ENCODE measurements at places on chromosomes 6 and 20.

- H3K4me3 ChIP-seq = no peak overlapping the region
- no peaks in the 10 kb centered on the region for H3K27me3 ChIP-seq
- no peaks in the 10 kb centered on the region for H3K4me1 ChIP-seq
- H3K36me3 ChIP-seq = no peaks in the 10 kb centered on the region
Observed at GRCh38 chr6:134873500-134874388, 76.2 kb downstream of the ALDH8A1 start.

GRCh38 chr6:94341173-94341572, 921.8 kb upstream of the EPHA7 start:
- H3K27ac ChIP-seq = no peak overlapping the region
- H3K36me3 ChIP-seq = no peaks in the 10 kb centered on the region
- no peaks in the 10 kb centered on the region for H3K27me3 ChIP-seq

DNA sequence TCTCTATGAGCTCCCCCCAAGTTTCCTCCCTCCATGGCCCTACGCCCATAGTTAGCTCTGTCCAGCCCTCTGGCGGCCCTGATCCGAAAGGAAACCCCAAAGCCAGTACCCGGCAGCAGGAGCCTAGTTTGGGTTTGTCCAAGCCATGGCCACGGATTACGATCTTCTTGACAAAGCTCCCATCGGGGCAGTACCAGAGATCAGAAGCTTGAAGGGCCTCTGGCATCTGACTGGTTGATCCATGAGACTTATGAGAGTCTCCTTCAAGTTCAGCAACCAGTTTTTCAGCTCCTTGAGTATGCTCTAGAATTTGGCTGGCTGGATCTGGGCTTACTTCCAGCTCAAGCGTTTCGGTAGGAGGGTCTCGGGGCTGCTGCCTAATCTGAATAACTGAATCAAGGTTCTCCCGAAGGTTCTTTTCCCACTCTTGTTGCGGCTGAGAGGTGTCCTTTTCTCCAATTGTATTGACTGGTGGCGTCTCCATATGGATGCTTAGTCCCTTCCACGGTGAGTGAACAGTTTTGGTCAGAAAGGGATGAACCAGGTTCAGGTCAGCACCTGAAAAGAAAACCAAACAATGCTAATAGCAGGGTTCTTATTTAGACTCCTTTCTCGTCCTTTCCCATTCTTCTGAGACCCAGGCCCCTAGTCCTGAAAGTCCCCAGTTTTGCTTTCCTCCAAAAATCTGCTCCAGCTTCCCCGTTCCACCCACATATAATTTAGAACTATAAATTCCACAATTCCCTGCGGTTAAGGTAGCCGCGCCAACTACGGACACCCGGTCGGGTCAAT, 595 bp downstream of the FKBPL start:
- H3K36me3 ChIP-seq = no peaks in the 10 kb centered on the region
- peak overlapping the region; percentile 69 for H3K27ac ChIP-seq
- no peaks in the 10 kb centered on the region for H3K4me1 ChIP-seq
- peak; percentile 87 for DNase-seq

DNA sequence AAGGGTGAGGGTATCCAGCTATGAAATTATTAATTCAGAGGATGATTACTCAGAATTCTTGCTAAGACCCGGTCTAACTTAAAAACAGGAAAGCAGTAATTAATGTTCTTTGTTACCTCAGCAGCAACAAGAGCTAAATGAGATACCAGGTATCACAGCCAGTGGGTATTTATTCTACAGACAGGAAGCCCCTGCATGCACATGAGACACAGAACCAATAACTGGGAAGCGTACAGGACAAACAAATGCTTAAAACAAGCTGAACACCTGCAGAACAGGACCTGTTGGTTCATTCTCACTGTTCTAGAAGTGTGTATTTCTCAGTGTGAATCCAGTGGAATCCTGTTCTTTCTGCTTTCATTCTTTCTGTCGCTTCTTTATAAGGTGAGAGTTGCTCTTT, 30.9 kb downstream of the SCML4 start:
- DNase-seq = no peak
- H3K4me1 ChIP-seq = no peaks in the 10 kb centered on the region
- no peak overlapping the region for H3K4me3 ChIP-seq

- no peaks in the 10 kb centered on the region for H3K36me3 ChIP-seq
- no peaks in the 10 kb centered on the region for H3K27me3 ChIP-seq
- no peak overlapping the region for H3K27ac ChIP-seq
- no peak overlapping the region for H3K4me3 ChIP-seq
- no peaks in the 10 kb centered on the region for H3K4me1 ChIP-seq
- no peak for DNase-seq
Observed at GRCh38 chr6:91079969-91080368, 493.1 kb upstream of the MAP3K7 start.

GRCh38 chr6:27296106-27296783, 15.8 kb downstream of the POM121L2 start:
- H3K36me3 ChIP-seq = no peaks in the 10 kb centered on the region
- H3K4me3 ChIP-seq = no peak overlapping the region
- no peaks in the 10 kb centered on the region for H3K4me1 ChIP-seq

- no peaks in the 10 kb centered on the region for H3K27me3 ChIP-seq
- H3K4me3 ChIP-seq = no peak overlapping the region
- H3K27ac ChIP-seq = no peak overlapping the region
- no peak for DNase-seq
- peaks cover 24% of the 10 kb centered on the region for H3K4me1 ChIP-seq
Observed at GRCh38 chr20:10856237-10857015, 182.6 kb upstream of the JAG1 start.
